HAP-1 (cell line): ENCODE measurements at places on chromosomes 6 and 20.

DNA sequence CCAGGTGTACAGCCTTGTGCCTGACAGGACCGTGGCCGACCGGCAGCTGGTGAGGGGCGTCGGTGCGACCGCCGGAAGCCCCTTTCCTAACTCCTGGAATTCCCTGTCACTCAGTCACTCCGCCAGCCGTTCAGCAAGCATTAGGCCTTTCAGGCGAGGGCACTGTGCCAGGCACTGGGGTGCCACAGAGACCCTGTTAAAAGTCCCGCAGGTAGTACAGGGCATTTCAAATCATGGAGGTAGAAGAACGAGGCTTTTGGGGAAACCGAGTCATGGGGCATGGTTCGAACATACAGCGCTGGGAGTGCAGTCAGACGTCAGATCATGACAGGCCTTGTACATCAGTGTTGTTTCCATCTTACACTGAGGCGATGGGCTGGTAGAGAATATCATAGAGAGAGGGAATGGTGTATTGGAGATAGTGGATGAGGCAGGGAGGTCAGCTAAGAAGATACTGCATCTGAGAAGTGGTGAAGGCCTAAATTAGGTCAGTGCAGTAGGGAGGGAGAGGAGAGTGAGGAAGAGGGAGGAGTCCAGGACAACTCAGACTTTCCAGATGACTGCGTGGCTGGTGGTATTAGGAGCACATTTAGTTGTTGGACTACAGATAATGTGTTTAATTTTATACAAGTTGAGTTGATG, 892 bp upstream of the DXO start:
- no peak for DNase-seq

GRCh38 chr6:17907406-17908229, 79.8 kb downstream of the KIF13A start:
- DNase-seq = no peak

- peak; percentile 67 for DNase-seq
Observed at GRCh38 chr20:48335308-48336050, 492.3 kb downstream of the PREX1 start.

GRCh38 chr20:51023617-51024155, 779 bp upstream of the KCNG1 start:
- no peak for DNase-seq

- no peak for DNase-seq
Observed at GRCh38 chr6:50520326-50521266, 192.7 kb upstream of the TFAP2D start.

GRCh38 chr6:143844006-143844405, 868 bp downstream of the LTV1 start:
- DNase-seq = no peak

- no peak for DNase-seq
Observed at GRCh38 chr6:168054765-168055560, 24.0 kb downstream of the FRMD1 start.
